NCI-H510A treated with DMSO at 0.1 percent for 48 hours (cell line): ENCODE measurements at places on chromosomes 6 and 20.

GRCh38 chr6:20708367-20709124, 174.3 kb downstream of the CDKAL1 start:
- no peak for DNase-seq

- DNase-seq: no peak
Measured at GRCh38 chr6:162862462-162862861, 134.7 kb downstream of the PACRG start.

- no peak for DNase-seq
Measured at GRCh38 chr20:63577317-63577894, 3.4 kb upstream of the HELZ2 start.

- DNase-seq: no peak
Measured at GRCh38 chr6:168413856-168414255, 27.1 kb upstream of the SMOC2 start.

GRCh38 chr6:30735668-30736314, 6.7 kb downstream of the FLOT1 start:
- DNase-seq: no peak

DNA sequence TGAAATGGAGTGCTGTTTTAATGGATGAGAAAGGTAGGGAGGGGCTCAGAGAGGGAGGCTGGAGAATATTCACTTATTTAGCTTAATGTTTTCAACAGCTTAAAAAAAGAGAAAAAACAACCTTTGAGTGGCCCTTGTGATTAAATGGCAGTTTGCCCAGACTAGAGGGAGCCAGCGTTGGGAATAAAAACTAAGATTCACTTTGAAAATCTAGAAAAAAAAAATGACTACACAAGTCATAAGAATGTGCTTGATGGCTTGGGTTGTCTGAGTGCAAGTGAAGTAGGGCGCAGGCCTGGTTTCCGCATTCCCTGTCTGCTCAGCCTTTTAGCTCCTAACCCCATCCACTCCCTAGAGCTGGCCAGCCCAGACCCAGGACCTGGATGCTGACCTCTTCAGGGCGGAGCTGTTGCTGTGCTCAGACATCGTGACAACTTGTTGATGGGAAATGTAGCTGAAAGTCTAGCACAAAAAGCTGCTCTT, 28.9 kb downstream of the UTRN start:
- no peak for DNase-seq

GRCh38 chr20:2751878-2752566, 48.4 kb downstream of the CPXM1 start:
- DNase-seq: no peak

- DNase-seq: no peak
Measured at GRCh38 chr20:4780245-4780644, 58.5 kb downstream of the PRND start.

DNA sequence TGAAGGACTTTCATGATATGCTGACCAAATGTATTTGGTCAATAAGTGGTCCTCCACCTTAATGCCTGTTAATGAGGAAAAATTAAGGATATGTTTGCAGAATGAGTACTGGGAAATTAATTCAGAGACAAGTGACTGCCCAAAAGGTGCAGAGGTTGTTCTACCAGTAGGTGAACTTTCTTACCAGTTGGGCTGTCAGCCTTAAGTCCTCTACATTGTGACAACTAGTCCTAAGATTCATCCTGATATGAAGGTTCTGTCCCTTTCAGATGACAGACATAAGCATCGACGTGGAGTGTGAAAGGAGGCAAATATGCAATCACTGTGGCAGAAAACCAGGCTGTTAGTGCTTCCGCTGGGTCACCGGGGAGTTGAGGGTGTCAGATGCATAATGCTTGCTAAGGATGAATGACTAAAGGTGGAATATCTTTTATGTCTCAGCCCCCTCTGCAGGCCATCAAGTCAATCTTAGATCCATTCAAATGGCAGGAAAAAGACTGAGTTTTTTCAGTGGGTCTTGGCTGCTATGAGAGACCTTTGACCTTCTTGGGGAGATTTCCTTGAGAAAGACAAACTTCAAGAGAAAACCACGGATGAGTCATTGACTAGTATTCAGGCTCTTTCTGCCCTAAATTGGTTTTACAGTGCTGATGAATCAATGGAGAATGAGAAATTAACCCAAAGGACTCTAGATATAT, 226.0 kb downstream of the TPBG start:
- DNase-seq: no peak

DNA sequence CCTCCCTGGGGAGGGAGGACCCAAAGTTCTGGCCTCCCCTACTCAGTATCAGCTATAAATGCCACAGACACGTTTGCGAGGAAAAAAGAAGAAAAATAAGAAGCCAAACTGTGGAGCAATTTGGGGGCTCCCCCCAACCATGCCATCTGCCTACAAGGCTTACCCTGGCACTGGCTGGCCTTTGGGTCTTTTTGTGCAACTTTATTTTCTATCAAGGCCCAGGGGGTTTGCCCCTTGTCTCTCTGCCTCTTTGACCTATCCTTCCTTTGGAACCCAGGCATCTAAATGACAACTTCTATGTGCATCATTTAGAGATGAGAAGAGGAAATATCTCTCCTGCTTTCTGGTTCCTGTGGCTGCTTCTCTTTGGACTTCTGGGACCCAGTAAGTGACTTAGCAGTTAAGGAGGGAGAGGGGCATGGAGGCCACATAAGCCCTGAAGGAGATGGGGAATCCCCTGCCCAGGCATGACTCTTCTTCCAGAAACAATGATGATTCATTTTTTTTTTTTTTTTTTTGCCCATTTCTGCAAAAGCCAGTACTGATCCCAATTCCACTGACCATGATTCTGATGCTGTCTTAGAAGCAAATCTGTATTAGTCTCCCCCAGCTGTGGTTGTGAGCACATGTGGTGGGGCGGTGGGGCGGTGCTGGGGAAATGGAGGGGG, at the start of gene MUC22:
MUC22 (plus strand) TSS at position 82 of the 668 bp plus-strand sequence; CDS start at position 315, 233 bp downstream.
- no peak for DNase-seq

- no peak for DNase-seq
Measured at GRCh38 chr20:50238081-50238800, 47.6 kb downstream of the CEBPB start.

DNA sequence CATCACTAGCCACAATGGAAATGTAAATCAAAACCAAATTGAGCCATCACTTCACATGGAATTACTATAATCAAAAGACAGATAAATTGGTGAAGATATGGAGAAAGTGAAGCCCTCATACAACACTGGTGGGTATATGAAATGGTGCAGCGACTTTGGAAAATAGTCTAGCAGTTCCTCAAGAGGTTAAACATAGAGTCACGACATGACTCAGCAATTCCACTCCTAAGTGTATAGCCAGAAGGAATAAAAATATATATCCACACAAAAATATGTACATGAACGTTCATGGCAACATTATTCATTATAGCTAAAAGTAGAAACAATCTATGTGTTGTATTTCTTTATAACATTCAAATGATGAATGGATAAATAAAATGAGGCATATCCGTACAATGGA, 33.1 kb upstream of the SH3BGRL2 start:
- no peak for DNase-seq

- no peak for DNase-seq
Measured at GRCh38 chr6:163352011-163352685, 62.4 kb upstream of the QKI start.

DNA sequence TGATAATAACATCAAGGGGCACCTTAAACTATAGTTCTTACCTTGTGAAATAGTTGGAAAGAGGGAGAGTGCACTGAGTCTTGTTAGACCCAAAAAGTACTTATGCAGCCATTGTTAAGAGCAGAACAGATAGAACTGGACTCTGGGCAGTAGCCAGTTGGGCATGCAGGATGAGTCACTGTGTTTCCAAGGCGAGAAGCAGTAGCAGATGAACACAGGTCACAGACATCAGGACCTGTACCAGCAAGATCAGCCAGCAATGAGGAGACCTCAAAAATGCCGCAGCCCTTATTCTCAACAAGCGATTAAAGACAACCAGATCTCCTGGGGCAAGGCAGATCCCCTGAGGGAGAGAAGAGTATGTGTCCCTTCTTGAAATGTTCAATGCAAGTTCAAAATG, 79.0 kb downstream of the SAMD3 start:
- no peak for DNase-seq

DNA sequence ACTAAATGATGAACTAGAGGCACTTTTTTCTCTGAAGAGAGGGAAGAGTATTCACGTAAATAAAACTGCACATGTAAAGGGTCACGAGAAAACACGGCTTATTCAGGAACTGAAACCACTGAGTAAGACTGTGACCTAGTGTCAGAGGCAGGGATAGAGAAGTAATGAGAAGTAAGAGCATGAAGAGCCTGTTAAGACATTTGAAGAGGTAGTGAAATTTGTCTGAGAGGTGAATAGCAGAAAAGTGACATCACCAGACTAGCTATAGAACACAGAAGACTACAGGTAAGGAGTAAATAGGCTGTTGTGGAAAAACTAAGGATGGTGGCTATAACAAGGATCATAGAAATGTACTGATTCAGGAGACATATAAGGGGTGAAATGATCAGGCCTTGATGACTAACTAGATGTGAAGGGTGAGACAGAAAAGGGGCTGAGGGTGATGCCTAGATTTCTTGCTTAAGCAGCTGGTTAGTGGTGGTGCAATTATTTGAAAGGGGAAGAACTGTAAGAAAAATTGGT, 76.8 kb downstream of the REV3L start:
- no peak for DNase-seq

- no peak for DNase-seq
Measured at GRCh38 chr6:166058064-166058739, 109.4 kb downstream of the TBXT start.

GRCh38 chr6:227812-228338, 64.4 kb upstream of the DUSP22 start:
- DNase-seq: no peak

DNA sequence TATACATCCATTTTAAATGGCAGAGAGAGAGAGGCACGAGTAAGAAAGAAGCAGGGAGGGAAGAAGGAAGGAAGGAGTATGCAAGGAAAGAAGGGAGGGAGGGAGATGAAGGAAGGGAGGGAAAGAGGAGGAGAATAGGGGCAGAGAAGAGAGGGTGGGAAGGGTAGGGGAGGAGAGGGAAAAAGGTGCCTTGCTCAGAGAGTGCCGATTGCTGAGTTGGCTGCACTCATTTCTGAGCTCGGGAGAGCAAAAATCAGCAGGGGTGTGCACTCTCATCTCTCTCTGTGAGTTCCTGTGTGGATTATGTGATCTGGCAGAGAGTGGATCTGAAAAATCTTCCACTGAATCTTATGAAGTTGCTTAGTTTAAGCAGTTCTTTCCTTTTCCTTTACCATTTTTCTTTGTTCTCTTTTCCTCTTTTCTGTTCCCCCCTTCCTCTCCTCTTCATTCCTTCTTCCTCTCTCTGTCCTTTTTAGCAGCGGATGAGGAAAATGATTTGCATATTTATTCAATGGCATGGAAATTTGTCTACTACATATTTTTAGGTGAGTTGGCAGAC, 108.7 kb downstream of the PERP start:
- no peak for DNase-seq

- DNase-seq: no peak
Measured at GRCh38 chr6:82371799-82372546, 8.4 kb downstream of the TPBG start.

DNA sequence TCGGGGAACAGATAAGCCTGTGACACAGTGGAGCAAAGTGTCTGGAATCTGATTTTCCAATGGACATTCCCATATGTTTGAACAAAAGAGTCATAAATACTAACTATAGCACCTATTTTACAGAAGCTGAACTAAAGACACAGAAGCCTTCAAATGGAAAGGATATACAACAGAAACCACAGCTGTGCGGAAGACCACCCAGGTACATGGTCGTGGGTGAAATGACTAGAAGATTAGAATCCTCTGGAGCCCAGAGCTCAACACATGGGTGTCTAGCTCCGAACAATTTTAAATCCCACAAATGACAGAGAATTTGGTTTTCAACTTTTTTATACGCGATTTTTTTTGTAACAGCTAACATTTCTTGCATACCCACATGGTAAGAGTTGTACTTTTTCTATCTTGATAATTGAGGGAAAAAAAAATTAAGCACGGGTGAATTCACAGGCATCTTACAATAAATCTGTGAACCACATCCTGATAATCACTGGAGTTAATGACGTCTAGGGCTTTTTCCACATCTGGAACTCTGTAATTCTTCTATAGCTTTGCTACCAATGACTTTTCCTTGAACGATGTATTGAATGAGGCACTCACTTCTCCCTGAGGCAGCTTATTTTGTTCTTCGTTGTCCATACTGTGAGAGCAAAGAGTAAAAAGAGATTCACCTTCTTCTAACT, 271.1 kb upstream of the AGPAT4 start:
- DNase-seq: no peak

DNA sequence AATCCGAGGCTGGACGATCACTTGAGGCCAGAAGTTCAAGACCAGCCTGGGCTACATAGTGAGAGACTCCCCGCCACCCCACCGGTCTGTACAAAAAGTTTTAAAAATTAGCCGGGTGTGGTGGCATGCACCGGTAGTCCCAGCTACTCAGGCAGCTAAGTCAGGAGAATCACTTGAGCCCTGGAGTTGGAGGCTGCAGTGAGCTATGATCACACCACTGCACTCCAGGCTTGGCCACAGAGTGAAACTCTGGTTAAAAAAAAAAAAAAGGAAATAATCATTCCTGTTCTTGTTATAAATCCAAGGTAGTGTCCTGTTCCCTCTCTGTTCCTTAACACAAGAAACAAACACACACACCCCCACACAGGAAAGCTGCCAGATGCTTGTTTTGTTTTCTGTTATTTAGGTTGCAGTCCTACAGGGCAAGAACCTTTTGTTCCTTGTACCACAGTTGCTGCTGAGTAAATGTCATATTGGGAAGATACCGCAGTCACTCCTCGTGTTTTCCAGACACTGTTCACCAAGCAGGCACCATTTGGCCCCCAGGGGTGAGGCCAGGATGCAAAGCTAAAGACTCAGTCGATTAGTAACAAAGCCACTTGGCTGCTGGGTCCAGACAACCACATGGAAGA, 28.9 kb downstream of the ASIP start:
- no peak for DNase-seq

GRCh38 chr6:167665698-167666330, 160.9 kb upstream of the AFDN start:
- DNase-seq: no peak

- DNase-seq: no peak
Measured at GRCh38 chr6:26243752-26244151, 121.2 kb upstream of the BTN3A2 start.

- no peak for DNase-seq
Measured at GRCh38 chr6:93731306-93731705, 311.9 kb upstream of the EPHA7 start.

DNA sequence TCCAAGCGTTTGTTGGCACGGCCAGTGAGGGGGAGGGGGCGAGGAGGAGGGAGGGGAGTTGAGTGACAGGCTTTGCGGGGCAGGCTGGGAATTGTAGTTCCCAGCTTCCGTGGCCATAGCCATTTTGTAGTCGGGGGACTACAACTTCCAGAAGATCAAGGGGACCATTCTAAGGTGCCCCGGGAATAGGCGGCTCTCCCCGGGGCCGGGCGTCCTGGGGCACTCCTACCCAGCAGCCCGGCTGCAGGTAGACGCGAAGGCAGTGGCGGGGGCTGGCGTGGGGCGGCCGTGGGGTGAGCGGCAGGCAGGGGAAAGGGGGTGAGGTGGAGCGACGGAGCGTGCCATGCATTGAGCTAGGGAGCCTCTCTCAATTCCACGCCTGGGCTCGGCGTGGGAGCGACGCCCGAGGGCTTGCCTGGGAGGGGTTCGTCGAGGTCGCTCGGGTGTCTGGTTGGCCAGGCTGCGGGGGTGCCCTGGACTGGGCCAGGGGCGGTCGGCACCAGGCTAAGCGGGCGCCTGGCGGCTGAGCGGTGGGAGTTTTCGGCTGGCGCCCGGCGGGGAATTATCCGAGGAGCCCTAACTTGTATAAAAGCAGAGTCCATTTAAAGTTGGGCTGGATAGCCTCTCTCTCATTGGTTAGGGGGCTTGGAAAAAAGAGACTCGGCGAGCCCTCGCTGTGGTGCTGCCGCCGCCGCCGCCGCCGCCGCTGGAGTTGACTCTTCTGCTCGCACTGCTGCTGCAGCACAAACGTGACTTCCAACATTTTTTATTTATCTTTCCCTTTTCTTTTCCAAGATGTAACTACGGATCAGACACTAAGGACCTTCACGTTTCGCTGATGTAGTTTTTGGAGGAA, at the start of gene JARID2:
JARID2 (plus strand) TSS at position 709 of the 856 bp plus-strand sequence. CDS start 471 bp downstream, outside the sequence.
- DNase-seq: peak; percentile 95
